ENCODE measurements at places on chromosomes 12 and 14.

DNA sequence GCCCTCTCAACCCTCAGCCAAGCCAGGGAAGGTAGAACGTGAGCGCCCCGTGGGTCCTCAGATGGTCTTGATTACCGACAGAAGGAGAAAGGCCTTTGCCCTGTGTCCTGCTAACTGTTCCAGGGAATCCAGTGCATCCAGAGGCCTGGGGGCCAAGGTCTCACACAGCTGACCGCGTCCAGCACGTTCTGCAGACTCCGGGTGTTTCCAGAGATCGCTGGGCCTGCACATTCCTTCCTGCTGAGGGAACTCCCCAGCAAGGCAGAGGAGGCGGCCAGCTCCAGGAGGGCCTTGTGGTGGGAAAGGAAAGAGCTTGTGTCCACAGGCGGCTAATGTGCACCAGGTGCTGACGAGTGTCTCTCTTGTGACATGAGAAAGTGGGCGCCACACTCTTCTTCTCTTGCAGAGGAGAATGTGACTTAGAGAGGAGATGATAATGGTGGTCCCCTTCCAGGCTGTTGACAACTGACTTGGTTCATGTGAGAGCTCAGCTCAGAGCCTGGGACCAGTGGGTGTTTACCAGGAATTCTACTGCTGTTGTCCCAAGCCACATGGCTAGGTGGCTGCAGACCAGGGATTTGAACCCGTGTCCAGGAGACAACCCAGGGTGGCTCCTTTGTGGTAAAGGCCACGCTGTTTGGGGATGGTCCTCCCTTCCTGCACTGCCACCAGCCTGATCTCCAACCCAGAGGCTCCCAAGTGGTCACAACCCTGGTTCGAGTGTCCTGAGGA is 46.8 kb upstream of the DLK1 start:
- DNase-seq, result no peak

DNA sequence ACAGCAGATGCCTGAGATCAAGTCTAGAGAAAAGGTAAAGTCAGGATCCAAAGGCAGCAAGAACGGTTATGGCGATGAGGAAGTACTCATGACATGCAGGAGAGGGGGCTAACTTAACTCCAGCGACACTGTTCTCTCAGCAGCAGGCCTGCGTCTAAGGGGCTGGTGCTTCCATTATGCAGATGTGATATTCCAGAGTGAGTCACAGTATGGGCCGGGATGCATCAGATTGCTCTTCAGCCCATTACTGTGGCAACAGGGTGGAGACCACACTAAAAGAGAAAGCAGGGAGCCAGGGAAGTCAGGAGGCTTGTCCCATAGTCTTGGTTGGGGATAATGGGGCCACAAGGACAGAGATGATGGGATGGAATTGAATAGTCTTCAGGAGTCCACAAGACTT is 151.8 kb upstream of the NTF3 start:
- DNase-seq, result no peak

GRCh38 chr12:32997471-32997870 is 100.9 kb upstream of the PKP2 start:
- DNase-seq, result no peak

DNA sequence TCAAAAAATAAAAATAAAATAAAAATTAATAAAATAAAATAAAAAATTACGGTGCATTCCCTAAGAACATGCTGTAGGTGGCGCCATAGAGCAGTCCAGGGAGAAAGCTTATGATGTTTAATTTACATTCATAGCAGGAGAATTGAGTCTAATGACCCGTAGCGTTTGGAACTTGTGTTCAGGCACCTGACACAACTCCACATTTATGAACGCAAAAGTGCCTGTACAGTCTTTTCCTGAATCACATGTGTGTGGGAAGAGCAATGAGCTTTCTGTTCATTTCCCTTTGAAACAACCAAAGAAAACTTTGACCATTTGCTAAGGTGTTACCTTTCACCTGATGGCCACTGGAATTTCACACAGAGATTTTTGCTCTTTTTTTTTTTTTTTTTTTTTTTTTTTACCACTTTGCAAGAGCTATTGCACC is 60.6 kb upstream of the KCNA1 start:
- DNase-seq, result no peak

GRCh38 chr14:91835920-91836843 is 31.2 kb downstream of the TC2N start:
- peak; percentile 82 for DNase-seq

- peak; percentile 6 for DNase-seq
Observed at GRCh38 chr14:23352506-23353432, at the start of gene SLC22A17. Gene SLC22A17, minus strand, starts transcription at chr14:23352887.

- no peak for DNase-seq
Observed at GRCh38 chr12:29146196-29146595, 2.9 kb upstream of the FAR2 start.

DNA sequence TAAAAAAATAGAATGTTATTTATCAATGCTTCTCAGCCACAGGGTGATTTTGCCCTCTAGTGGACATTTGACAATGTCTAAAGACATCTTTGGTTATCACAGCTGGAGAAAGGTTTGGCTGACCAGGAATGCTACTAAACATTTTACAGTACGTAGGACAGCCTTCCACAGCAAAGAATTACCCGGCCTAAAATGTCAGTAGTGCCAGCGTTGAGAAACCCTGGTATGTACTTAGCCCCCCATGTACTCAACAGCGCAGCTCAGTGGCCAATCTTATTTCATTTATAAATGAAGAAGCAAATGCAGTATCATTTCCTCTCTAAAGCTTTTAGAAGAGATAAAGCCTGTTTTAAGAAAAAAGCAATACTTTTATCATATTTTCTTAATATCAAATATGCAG is 5.8 kb downstream of the MARK3 start:
- DNase-seq, result no peak

DNA sequence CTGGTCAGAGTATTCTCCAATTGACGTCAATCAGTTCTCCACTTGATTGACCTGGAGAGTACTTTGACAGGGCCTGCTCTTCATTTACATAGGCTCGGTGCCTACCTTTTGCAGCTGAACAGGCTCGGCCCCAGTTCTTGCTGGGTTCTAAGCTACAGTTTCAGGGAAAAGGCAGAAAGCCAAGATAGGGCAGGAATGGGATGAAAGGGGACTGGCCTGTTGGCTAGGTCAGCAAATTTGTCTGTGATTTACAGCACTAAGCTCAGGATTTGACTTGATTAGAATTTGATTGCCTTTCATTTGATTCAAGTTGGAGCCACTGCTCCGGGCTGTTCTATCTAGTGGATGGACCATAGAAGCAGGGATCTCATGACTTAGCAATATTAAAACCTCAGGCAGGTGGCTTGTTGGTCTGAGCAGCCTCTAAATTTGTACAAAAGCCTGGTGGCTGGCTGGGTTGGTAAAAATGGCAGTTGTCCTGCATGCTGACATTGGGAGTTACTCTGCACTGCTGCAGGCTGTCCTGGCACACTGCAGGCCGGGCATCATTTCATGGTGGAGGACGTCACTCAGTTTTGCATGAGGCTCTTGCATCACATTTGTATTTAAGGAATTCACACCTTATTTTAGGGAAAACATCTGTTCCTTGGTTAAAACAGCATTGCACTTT is 71.8 kb downstream of the BICD1 start:
- no peak for DNase-seq

DNA sequence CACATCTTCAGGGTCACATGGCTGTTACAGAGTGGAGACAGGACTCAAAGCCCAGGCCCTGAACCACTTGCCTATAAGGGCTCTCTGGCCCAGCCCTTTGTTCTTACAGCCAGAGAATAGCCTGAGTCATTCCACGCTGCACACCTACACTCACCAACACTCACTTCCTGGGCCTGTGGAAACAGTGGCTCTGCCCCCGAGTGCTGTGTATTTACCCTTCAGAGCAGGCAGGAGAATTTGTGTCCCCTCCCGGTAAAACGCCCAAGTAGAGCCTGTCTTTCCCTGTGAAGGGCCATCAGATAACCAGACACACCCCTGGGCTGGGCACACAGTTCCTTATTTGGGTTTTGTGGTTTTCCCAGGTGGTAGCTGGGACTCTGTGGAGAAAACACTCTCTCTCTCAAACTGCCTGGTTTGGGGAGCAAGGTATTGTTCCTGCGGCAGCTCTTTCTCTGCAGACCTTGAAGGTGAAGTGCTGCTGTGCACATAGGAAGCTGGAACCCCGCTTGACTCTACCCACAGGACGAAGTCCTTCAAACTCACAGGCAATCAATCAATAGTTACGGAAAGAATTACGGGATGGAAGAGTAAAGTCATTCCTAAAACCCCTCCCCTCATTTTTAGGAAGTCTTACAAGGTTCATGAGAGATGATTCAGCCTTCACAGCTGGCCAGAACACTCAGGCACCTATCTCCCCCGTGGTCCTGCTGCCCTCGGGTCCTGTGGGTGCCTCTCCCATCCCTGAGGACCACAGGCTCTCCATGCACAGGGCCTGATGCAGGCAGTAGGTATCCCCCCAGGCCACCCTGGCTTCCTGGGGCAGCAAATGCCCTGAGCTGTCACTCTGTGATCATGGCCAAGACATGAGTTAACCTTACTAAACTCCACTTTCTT is 20.3 kb downstream of the FIGNL2 start:
- DNase-seq, result no peak

- no peak for DNase-seq
Observed at GRCh38 chr14:32372154-32372553, 43.1 kb downstream of the AKAP6 start.

DNA sequence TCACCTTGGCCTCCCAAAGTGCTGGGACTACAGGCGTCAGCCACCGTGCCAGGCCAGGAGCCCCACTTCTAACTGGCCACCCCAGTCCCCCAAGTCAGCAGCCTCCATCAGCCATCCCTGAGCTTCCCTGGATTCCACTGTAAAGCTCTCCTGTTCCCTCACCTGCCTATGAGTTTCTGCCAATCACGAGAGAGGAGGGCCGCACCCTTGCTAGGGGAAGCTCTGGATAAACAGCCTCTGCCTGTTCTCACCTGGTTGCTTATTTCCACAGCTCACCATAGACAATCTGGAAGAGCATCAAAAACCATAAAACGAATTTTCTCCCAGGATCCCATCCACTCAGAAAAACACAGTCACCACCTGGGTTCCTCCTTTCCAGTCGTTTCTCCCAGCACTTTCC is 5.0 kb downstream of the CDCA4 start:
- no peak for DNase-seq

DNA sequence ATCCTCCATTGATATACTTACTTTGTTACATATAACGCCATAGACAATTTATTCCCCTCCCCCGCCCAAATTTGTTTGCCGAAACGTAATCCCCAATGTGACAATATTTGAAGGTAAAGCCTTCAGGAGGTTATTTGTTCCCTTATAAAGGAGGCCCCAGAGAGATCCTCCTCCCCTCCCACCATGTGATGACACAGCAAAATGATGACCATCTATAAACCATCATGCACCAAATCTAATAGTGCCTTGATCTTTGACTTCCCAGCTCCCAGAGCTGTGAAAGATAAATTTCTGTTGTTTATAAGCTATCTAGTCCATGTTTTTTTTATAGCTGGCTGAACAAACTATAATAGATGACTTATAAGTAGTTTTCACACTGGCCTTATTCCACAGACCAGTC is 122.2 kb downstream of the PTPRO start:
- no peak for DNase-seq

GRCh38 chr14:20341646-20342045 is 1.8 kb upstream of the PARP2 start:
- DNase-seq, result no peak

DNA sequence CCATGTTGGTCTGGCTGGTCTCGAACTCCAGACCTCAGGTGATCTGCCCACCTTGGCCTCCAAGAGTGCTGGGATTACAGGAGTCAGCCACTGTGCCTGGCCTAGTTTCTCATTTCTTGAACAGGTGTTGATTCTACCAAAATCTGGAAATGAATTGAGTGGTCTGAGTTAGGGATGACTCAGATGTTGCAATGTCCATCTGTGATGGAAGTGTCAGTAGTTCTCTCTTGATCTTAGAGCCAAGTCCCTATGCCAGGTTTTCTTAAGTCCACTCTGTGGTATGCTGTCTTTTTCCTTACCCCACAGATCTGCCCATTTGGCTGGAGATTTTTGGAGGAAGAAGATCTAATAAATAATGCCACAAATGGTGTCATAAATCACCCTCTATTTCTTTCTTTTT is 12.6 kb downstream of the SNAPC1 start:
- DNase-seq, result no peak

DNA sequence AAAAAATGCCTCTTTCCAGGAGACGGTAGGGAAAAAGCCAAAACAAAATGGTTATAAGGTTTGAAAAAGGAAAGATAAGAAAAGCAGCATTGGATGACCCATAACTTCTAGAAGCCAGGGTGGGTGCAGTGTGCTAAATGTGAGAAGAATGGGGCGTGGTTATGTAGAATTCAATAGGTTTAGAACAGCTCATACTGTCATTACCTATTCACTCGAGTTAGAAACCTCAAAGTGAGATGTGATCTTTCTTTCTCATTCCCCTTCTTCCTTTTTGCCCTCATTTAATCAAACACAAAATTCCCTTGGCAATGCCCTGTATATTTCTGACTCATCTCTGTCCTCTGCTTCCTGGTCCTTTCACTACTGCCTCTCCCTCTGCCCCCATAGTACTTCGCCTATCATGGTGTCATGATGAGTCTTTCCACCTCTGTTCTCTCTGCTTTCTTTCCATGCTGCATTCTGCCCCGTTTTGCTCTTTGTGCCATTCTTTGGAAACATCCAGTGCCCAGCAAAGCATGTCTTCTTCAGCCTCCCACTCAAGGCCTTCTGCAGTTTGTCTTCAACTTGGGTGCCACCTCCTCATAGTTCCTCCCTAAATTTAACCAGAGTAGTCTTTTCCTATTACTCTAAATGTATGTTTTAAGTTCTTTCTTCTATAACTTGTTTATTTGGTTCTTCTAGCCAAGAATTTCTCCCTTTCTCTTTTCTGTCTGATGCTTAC is 496.3 kb downstream of the NRXN3 start:
- no peak for DNase-seq

DNA sequence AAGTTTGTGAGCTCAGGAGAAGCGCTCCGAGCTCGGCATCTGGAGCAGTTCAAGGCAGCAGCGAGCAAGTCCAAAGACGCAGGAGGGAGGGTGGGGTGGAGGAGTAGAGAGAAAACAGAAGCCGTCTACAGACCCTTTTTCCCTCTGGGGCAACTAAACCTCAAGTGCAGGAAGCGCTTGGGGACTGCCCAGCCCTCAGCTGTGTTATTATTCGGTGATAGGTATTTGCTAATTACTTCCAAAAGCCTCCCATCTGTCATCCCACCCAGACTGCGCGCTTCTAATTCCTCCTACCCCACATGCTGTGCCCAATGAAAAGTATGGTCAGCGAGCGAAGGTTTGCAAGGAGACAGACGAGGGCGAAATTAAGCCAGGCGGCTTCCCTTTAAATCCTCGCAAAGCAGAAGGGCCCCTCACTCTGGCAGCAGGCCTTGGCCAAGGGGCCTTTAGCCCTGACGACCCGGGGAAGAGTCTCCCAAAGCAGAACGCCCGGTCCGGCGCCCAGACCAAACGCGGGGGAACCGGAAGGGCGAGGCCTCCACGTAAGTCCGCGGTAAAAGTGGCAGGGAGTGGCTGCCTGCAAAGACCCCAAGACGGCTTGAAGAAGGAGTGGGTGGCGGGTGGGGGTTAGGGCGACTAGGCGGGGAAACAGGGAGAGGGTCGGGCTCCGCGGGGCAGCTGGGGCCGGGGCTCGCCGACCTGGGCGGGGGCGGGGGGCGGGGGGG is 507 bp upstream of the CD9 start:
- DNase-seq, result no peak

- DNase-seq, result no peak
Observed at GRCh38 chr12:69366796-69367195, 7.3 kb downstream of the YEATS4 start.
